T-helper 2 cell treated with Interferon-gamma antibody and Interleukin-4, amounts not matched to agents 100 ng/mL and 5 ng/mL, for 36 hours (primary cell): ENCODE measurements at places on chromosomes 16 and 17. TPM values are rescaled to one million over a fixed set of nuclear protein-coding genes. Genes with fewer than 3 reads are reported as not detected.

NAGS gene
- total RNA-seq, result 0.20 and 0.41 TPM in 2 replicates

RPTOR gene
- total RNA-seq, result 78.5 and 79.3 TPM in 2 replicates

CCDC144A gene
- total RNA-seq, result 2.8 and 3.0 TPM in 2 replicates

CDH13 gene
- not detected in 2 replicates for total RNA-seq

ZNF205 gene
- total RNA-seq, result 0.23 TPM in 1 of 2 replicates, not detected in the other

KRT40 gene
- not detected in 2 replicates for total RNA-seq

NR1D1 gene
- 3.9 and 4.0 TPM in 2 replicates for total RNA-seq

HBA2 gene
- not detected in 2 replicates for total RNA-seq

TP53TG3F gene
- not detected in 2 replicates for total RNA-seq

CCL11 gene
- total RNA-seq, result not detected in 2 replicates

CCL3 gene
- total RNA-seq, result 9.2 and 10.1 TPM in 2 replicates

IGSF6 gene
- total RNA-seq, result 0.16 and 0.23 TPM in 2 replicates

VTN gene
- 0.23 and 0.45 TPM in 2 replicates for total RNA-seq

COPZ2 gene
- 3.9 and 4.0 TPM in 2 replicates for total RNA-seq

GCGR gene
- total RNA-seq, result 0.07 TPM in 1 of 2 replicates, not detected in the other

TSC2 gene
- total RNA-seq, result 96.9 and 110 TPM in 2 replicates

HSD17B1 gene
- total RNA-seq, result 0.77 and 1.1 TPM in 2 replicates

FLYWCH1 gene
- 61.6 and 67.3 TPM in 2 replicates for total RNA-seq

KCTD2 gene
- 17.2 and 17.5 TPM in 2 replicates for total RNA-seq

TAT gene
- total RNA-seq, result not detected in 2 replicates

ARRB2 gene
- total RNA-seq, result 344 and 354 TPM in 2 replicates

FZD2 gene
- total RNA-seq, result 0.30 and 0.52 TPM in 2 replicates

TMEM100 gene
- not detected in 2 replicates for total RNA-seq

ST3GAL2 gene
- total RNA-seq, result 25.7 and 28.4 TPM in 2 replicates
